ENCODE measurements at places on chromosomes 7 and 10.

GRCh38 chr10:13046851-13047528 lies 45.5 kb upstream of the CCDC3 start:
- no peaks in the 10 kb centered on the region for H3K4me1 ChIP-seq
- no peaks in the 10 kb centered on the region for H3K36me3 ChIP-seq
- no peak overlapping the region for H3K27ac ChIP-seq
- DNase-seq = no peak

- DNase-seq = no peak
- H3K4me1 ChIP-seq = peaks cover 6% of the 10 kb centered on the region
- H3K36me3 ChIP-seq = peaks cover 5% of the 10 kb centered on the region
- no peaks in the 10 kb centered on the region for H3K27me3 ChIP-seq
- peak overlapping the region; percentile 49 for H3K27ac ChIP-seq
- no peak overlapping the region for H3K4me3 ChIP-seq
Measured at GRCh38 chr7:26166684-26167266, 14.8 kb downstream of the NFE2L3 start.

- H3K27me3 ChIP-seq = no peaks in the 10 kb centered on the region
- no peaks in the 10 kb centered on the region for H3K36me3 ChIP-seq
- DNase-seq = no peak
- H3K4me3 ChIP-seq = no peak overlapping the region
- no peak overlapping the region for H3K27ac ChIP-seq
Measured at GRCh38 chr7:156049366-156049765, 237.1 kb upstream of the SHH start.

GRCh38 chr7:28517206-28517605 lies 104.9 kb downstream of the CREB5 start:
- no peaks in the 10 kb centered on the region for H3K4me1 ChIP-seq
- H3K27ac ChIP-seq = no peak overlapping the region
- no peak overlapping the region for H3K4me3 ChIP-seq
- no peaks in the 10 kb centered on the region for H3K36me3 ChIP-seq

- no peaks in the 10 kb centered on the region for H3K27me3 ChIP-seq
- H3K36me3 ChIP-seq = peaks cover 52% of the 10 kb centered on the region
- no peaks in the 10 kb centered on the region for H3K4me1 ChIP-seq
Measured at GRCh38 chr10:22570733-22571430, 143.5 kb downstream of the PIP4K2A start.

- H3K4me3 ChIP-seq = no peak overlapping the region
- H3K27me3 ChIP-seq = no peaks in the 10 kb centered on the region
- no peak for DNase-seq
- H3K4me1 ChIP-seq = peaks cover 31% of the 10 kb centered on the region
Measured at GRCh38 chr7:130286881-130287280, 6.1 kb upstream of the CPA4 start.

GRCh38 chr7:82235713-82236112 lies 207.9 kb downstream of the CACNA2D1 start:
- H3K27ac ChIP-seq = no peak overlapping the region
- DNase-seq = no peak
- H3K27me3 ChIP-seq = no peaks in the 10 kb centered on the region
- no peaks in the 10 kb centered on the region for H3K4me1 ChIP-seq

DNA sequence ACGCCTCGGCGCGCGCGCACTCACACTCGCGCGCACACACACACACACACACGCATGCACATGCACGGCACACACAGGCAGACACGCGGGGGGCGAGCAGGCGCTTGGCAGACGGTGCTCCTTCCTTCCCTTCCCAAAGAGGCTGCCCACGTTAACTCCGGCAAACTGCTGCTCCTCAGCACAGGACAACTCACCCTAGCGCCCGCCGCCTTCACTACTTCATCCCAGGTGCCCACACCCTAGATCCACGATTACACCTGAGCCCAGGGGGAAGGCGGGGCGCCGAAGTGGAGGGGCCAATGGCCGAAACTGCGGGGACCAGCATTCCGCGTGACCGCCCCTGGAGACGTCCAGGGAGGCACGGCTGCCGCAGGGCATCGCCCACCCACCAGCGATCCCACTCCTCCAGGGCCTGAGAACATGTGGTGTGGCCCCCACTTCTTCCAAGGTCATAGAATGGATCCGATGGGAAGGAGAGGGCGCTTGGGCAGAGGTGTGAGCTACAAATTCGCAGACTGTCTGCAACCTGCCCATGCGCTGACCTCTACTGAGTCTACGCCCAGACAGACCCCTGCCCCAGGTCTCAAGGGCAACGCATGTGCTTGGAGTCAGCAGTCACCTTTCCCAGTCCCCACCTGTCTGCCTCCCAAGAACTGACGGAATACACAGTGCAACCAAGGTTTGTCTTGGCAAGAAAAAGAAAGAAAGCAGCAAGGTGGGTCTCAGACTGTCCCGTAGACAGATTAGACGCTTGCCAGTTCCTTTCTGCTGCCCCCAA lies 74.6 kb downstream of the CALN1 start:
- H3K36me3 ChIP-seq = no peaks in the 10 kb centered on the region
- H3K4me3 ChIP-seq = no peak overlapping the region
- H3K27me3 ChIP-seq = peaks cover 57% of the 10 kb centered on the region
- H3K4me1 ChIP-seq = no peaks in the 10 kb centered on the region
- no peak overlapping the region for H3K27ac ChIP-seq
- no peak for DNase-seq

- H3K4me1 ChIP-seq = no peaks in the 10 kb centered on the region
- H3K27ac ChIP-seq = no peak overlapping the region
- H3K27me3 ChIP-seq = peaks cover 14% of the 10 kb centered on the region
- H3K36me3 ChIP-seq = no peaks in the 10 kb centered on the region
Measured at GRCh38 chr7:128226132-128226980, 14.7 kb upstream of the LEP start.

DNA sequence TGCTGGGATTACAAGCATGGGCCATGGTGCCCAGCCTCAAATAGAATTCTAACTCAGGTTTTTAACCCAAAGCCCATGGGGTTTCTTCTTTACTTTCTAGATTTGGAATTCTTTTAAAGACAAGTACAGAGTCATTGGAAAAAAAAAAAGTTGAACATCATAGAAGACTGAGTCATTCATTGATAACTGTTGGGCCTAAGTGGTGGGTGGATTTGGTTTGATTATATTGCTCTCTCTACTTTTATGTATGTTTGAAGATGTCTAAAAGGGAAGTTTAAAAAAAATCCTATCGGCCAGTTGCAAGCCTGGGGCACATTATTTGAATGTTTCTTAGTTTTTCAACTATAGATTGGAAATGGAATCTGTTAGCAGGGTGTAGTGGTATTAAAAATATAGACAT lies 49.7 kb downstream of the INPP5F start:
- H3K27me3 ChIP-seq = no peaks in the 10 kb centered on the region
- no peak for DNase-seq
- H3K36me3 ChIP-seq = no peaks in the 10 kb centered on the region
- H3K4me3 ChIP-seq = no peak overlapping the region
- H3K27ac ChIP-seq = no peak overlapping the region

- no peaks in the 10 kb centered on the region for H3K4me1 ChIP-seq
- no peak for DNase-seq
- H3K27ac ChIP-seq = no peak overlapping the region
- no peaks in the 10 kb centered on the region for H3K27me3 ChIP-seq
- no peak overlapping the region for H3K4me3 ChIP-seq
- H3K36me3 ChIP-seq = no peaks in the 10 kb centered on the region
Measured at GRCh38 chr7:74428023-74428422, 25.7 kb upstream of the GTF2IRD1 start.

GRCh38 chr10:79071396-79071923 lies 2.7 kb downstream of the ZMIZ1 start:
- H3K4me1 ChIP-seq = peaks cover 58% of the 10 kb centered on the region
- DNase-seq = no peak
- H3K27ac ChIP-seq = peak overlapping the region; percentile 99
- no peaks in the 10 kb centered on the region for H3K27me3 ChIP-seq

DNA sequence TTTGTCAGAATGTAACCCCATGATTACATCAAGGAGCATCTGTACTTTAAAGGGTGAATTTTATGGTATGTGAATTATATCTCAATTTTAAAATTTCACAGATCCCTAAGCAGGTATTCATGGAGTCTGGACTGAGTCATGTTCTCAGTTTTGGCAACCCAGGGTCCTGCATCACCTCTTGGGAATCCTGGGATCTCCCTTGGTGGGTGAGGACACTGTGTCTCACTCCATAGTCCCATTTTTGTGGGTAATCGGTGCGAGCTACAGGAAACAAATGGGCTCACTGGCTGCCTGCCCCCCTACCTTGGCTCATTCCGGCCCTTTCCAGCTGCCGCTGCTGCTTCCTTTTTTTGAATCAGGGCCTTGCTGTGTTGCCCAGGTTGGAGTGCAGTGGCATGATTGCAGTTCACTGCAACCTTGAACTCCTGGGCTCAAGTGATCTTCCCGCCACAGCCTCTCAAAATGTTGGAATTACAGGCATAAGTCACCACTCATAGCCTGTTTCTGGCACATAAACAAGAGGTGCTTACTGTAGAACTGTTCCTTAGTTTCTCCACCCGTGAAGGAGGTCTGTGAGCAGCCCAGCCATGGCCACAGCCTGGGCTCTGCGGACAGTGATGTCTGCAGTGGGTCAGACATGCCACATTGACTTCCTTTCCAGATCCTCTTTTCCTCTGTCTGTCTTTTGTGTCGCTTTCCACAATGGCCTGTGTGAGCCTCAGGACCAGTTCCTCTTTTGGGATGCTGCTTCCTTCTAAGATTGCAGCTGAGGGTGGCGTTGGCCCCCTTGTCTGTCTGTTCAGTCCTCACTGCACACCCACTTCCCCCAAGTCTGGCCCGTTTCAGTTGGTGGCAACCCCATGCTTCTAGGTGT lies 14.5 kb downstream of the PALD1 start:
- no peak overlapping the region for H3K27ac ChIP-seq
- DNase-seq = no peak
- peaks cover 4% of the 10 kb centered on the region for H3K4me1 ChIP-seq
- no peak overlapping the region for H3K4me3 ChIP-seq

DNA sequence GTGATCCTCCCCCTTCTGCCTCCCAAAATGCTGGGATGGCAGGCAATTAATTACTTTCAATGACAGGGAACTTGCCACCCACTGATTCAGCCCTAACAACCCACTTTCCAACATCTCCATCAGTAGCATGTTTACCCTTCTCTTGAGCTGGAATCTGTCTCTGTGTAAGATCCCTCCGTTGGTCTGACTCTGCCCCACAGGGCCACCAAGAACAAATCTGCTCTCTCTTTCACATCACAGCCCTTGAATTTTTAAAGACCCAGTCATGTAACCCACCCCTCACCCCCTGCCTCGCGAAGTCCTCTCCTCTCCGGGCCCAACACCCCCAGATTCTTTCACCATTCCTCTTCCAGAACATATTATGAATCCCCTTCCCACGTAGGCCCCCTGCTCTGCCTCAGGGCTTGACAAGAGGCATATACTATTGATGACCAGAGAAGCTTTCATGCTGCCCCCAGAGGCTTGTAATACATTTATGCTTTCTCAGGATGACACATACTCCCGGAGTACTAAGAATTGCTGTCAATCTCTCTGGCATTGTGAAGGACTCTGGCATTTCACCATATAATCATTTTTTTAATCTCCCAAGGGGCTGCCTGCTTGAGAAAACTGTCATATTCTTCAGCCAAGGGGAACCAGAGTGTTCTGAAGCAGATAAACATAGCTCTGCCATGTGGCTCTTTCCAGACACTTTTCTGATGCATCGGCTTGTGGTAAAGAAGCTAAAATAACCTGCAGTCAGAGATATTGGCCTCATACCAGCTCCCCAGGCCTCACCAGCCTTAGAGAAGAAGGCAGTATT lies 179.2 kb upstream of the AUTS2 start:
- H3K27ac ChIP-seq = no peak overlapping the region
- H3K27me3 ChIP-seq = no peaks in the 10 kb centered on the region
- no peak overlapping the region for H3K4me3 ChIP-seq

- no peak for DNase-seq
- H3K4me1 ChIP-seq = no peaks in the 10 kb centered on the region
- H3K36me3 ChIP-seq = no peaks in the 10 kb centered on the region
- H3K27me3 ChIP-seq = no peaks in the 10 kb centered on the region
Measured at GRCh38 chr10:25505466-25505865, 330.7 kb downstream of the GPR158 start.

GRCh38 chr7:111091593-111092358 lies 849 bp downstream of the LRRN3 start:
- DNase-seq = no peak
- H3K36me3 ChIP-seq = no peaks in the 10 kb centered on the region
- H3K4me3 ChIP-seq = peak overlapping the region; percentile 29
- no peak overlapping the region for H3K27ac ChIP-seq
- no peaks in the 10 kb centered on the region for H3K27me3 ChIP-seq

- H3K36me3 ChIP-seq = no peaks in the 10 kb centered on the region
- no peak for DNase-seq
- no peaks in the 10 kb centered on the region for H3K27me3 ChIP-seq
- H3K4me3 ChIP-seq = no peak overlapping the region
Measured at GRCh38 chr10:11434324-11434723, 177.1 kb downstream of the USP6NL start.

DNA sequence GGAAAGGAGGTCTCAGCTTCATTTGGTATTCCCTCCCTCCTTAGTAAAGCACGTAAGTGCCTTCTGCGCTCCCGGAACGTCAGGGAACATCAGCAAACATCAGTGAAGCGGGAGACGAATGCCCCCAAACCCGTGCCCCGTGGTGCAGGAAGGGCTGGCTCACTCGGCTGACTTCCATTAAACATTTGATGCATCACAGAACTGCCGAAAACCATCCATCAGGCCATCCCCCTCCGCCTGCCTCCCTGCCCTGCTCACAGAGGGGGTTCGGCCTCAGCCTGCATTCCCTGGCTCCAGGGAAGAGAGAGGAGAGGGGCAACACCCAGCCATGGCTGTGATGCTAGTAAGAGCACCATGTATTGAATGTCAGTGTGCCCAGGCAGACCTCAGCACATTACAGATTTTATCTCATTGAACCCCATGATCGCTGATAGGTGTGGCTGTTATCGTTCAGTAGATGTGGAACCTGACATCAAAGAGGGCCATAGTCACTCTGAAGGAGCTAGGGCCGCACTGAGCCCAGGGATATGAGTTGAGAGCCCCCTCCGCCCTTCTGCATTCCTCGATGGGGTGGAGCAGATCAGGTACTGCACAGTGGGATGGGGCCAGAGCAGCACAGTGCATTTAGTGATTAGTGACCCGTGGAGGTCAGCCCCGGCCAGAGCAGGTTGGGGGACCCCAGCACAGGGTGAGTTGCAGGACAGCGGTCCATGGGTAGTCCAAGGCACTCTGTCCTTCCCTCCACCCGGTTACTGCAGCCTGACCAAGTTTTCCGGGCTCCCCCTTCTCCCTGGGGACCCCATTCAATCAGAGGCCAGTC lies 146.4 kb downstream of the RPS24 start:
- H3K36me3 ChIP-seq = no peaks in the 10 kb centered on the region
- peaks cover 7% of the 10 kb centered on the region for H3K4me1 ChIP-seq
- H3K27ac ChIP-seq = no peak overlapping the region
- H3K27me3 ChIP-seq = no peaks in the 10 kb centered on the region

GRCh38 chr10:126212738-126213137 lies 175.5 kb downstream of the ADAM12 start:
- H3K27me3 ChIP-seq = peaks cover 8% of the 10 kb centered on the region
- no peak overlapping the region for H3K27ac ChIP-seq
- no peak overlapping the region for H3K4me3 ChIP-seq

- H3K27me3 ChIP-seq = no peaks in the 10 kb centered on the region
- peaks cover 7% of the 10 kb centered on the region for H3K4me1 ChIP-seq
- no peak for DNase-seq
- H3K4me3 ChIP-seq = peak overlapping the region; percentile 72
- no peaks in the 10 kb centered on the region for H3K36me3 ChIP-seq
Measured at GRCh38 chr10:44958196-44958897, 1.3 kb upstream of the RASSF4 start.

- no peaks in the 10 kb centered on the region for H3K27me3 ChIP-seq
- H3K36me3 ChIP-seq = no peaks in the 10 kb centered on the region
- no peak for DNase-seq
- H3K4me1 ChIP-seq = no peaks in the 10 kb centered on the region
- H3K4me3 ChIP-seq = no peak overlapping the region
Measured at GRCh38 chr7:111268941-111269340, 178.0 kb downstream of the LRRN3 start.

- H3K4me3 ChIP-seq = peak overlapping the region; percentile 74
- H3K27me3 ChIP-seq = no peaks in the 10 kb centered on the region
- no peak for DNase-seq
- peak overlapping the region; percentile 87 for H3K27ac ChIP-seq
Measured at GRCh38 chr7:98399462-98399861, 1.4 kb downstream of the BAIAP2L1 start.

Measured in esophagus squamous epithelium (tissue), 5 donors.